Activated T-helper 17 cell treated with anti-CD3 and anti-CD28 coated beads, Interleukin-2, amount 50 U/mL, for 72 hours (primary cell): ENCODE measurements at places on chromosomes 7 and 10. TPM values are rescaled to one million over a fixed set of nuclear protein-coding genes. Genes with fewer than 3 reads are reported as not detected.

DNA sequence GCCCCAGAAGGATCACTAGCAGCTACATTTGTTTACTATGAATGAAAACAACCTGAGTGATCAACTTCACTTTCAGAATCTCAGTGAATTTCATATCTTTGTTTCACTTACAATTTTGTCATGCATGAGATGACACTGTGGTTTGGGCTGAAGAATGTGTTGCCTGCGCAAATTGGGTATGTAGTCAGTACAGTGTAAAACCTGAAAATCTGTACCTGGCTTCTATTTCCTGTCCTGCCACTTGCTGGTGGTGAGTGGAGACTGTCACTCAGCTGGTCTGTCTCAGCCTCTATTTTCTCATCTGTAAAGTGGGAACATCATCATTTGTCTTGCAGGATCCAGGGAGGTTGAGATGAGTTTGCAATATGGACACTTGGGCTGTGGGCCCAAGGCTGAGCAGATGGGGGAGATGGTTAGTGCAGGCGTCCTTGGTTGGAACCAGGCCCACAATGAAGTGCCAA lies 118.0 kb downstream of the WDFY4 start:
- ATAC-seq, result peak; percentile 52
- H3K4me1 ChIP-seq, result peaks cover 7% of the 10 kb centered on the region
- no peak overlapping the region for H3K27ac ChIP-seq
- H3K36me3 ChIP-seq, result no peaks in the 10 kb centered on the region

GRCh38 chr10:42367532-42368230 lies 270.7 kb downstream of the ZNF33B start:
- no peaks in the 10 kb centered on the region for H3K36me3 ChIP-seq
- no peaks in the 10 kb centered on the region for H3K4me1 ChIP-seq
- peak overlapping the region; percentile 26 for H3K4me3 ChIP-seq

- H3K4me3 ChIP-seq, result no peak overlapping the region
- no peak for ATAC-seq
- H3K27me3 ChIP-seq, result no peaks in the 10 kb centered on the region
- H3K27ac ChIP-seq, result peak overlapping the region; percentile 51
- peaks cover 5% of the 10 kb centered on the region for H3K4me1 ChIP-seq
- H3K36me3 ChIP-seq, result no peaks in the 10 kb centered on the region
These were observed 43.1 kb downstream of the CUX1 start for GRCh38 chr7:101860316-101861217.

The OR2AE1 gene
- 0.39 TPM for total RNA-seq

The GTF2I gene
- total RNA-seq, result 143 TPM

GRCh38 chr7:25720427-25720826 lies 431.6 kb upstream of the NFE2L3 start:
- no peaks in the 10 kb centered on the region for H3K4me1 ChIP-seq
- H3K4me3 ChIP-seq, result no peak overlapping the region
- H3K36me3 ChIP-seq, result no peaks in the 10 kb centered on the region
- ATAC-seq, result no peak

DNA sequence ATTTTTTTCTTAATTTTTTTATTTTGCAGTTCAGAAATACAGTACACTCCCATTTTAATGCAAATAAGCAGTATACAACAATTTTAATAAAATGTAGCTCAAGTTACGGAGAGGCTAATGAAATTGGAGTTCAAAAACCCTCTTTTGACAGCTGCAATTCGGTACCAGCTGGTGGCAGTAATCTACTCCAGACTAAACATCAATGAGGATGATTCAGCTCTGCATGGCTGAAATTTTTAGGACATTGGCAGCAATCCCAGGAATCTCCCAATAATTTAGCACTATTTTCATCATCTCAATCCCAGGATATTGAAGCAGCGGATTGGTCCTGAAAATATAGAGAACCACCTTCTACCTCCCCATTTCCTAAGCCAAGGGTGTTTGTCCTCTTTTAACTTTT lies 278.8 kb downstream of the CACNA2D1 start:
- no peaks in the 10 kb centered on the region for H3K36me3 ChIP-seq
- no peaks in the 10 kb centered on the region for H3K27me3 ChIP-seq
- no peak overlapping the region for H3K4me3 ChIP-seq
- ATAC-seq, result no peak
- H3K4me1 ChIP-seq, result no peaks in the 10 kb centered on the region

The ZNF735 gene
- not detected for total RNA-seq

The GOLGA7B gene
- total RNA-seq, result 8.2 TPM

The GARIN1A gene
- total RNA-seq, result 1.8 TPM
